Smooth muscle cell of trachea (primary cell): ENCODE measurements at places on chromosomes 12 and 14. TPM values are rescaled to one million over a fixed set of nuclear protein-coding genes. Genes with fewer than 3 reads are reported as not detected.

Gene AEBP2
- total RNA-seq, result 20.3 and 33.6 TPM in 2 replicates

Gene PTHLH
- 0.83 and 1.9 TPM in 2 replicates for total RNA-seq

Gene KLHL28
- 9.1 and 10.2 TPM in 2 replicates for total RNA-seq

Gene CACNA1C
- 9.2 and 28.1 TPM in 2 replicates for total RNA-seq

Gene AMIGO2
- total RNA-seq, result 1.2 and 1.5 TPM in 2 replicates

Gene ART4
- total RNA-seq, result 0.44 TPM in 1 of 2 replicates, not detected in the other

Gene PYGL
- 63.3 and 90.3 TPM in 2 replicates for total RNA-seq

Gene MYH7
- not detected in 2 replicates for total RNA-seq

Gene GPD1
- under 0.01 TPM in 1 of 2 replicates, not detected in the other for total RNA-seq

Gene NRL
- 0.83 and 0.87 TPM in 2 replicates for total RNA-seq

Gene GPX2
- total RNA-seq, result not detected in 2 replicates

Gene HOXC5
- total RNA-seq, result 0.33 TPM in 1 of 2 replicates, not detected in the other
